ENCODE measurements at places on chromosomes 3 and 15. TPM values are rescaled to one million over a fixed set of nuclear protein-coding genes. Genes with fewer than 3 reads are reported as not detected.
A peak's percentile ranks its signal among the peaks of the same experiment; 100 is the strongest.

DNA sequence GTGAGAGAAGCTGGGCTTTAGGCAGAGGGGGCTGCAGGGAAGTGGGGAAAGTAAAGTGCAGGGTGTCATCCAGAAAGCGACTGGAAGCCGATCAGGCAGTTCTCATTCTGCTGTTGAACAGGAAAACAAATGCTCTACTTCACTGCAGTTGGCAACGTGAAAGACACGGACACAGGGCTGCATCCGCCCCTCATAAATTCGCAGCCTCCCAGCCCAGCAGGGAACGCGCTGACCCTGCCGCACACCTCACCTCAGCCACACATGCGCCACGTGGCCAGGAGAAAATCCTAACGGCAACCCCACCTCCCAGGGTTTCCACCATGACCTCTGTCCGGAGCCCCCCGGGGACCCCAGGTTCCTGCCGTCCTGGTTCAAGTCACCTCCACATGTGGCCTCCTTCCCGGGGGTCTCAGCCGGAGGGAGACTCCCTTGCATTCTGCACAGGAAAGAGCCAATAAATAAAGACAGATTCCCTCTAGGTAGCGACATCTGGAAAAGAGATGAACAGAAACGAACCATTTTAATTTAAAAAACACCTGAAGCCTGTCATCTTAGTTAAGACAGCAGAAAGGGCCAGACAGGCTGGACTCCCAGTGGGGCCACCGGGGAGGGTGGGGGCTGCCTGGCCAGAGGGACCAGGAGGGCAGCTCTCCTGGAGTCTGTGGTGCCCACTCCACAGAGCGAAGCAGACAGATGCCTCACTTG, 118.7 kb downstream of the TMEM266 start:
- no peak for DNase-seq

DNA sequence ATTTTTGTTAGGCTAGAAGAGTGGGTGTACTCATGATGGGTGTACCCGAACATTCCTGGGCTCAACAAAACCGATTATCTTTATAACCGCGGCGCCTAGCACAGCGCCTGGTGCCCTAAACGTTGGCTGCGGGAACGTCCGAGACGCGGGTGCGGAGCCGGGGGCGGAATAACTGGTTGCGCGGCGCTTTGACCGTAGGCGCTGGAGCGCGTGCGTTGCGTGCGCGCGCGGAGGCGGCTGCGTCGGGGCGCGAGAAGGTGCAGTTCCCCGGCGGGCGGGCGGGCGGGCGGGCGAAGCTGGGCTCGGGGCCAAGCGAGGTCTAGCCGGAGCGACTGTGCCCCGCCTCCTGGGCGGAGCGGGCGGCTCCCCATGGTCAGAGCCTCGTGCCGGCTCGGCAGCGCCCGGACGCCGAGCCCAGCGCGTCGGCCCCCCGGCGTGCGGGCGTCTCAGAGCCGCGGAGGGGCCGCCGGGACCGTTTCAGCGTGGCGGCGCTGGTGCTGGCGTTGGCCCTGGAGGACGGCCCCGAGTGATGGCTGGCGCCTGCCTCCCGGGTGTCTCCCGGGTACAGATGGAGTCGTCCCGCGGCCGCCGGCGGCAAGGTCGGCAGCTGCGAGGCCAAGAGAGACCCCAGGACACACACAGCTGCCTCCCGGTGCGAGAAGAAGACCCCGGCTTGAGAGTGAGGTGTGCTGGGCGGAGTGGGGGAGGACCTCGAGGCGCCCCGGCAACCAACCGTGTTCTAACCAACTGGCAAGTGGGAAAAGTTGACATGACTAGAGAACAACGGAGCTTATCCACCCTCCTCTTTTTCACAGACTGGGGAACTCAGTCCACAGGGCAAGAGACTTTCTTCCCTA, at the start of gene PLAAT1:
PLAAT1 (plus strand) TSS at position 373 of the 857 bp plus-strand sequence. CDS start 14,429 bp downstream, outside the sequence.
- DNase-seq, result peak; percentile 56

DNA sequence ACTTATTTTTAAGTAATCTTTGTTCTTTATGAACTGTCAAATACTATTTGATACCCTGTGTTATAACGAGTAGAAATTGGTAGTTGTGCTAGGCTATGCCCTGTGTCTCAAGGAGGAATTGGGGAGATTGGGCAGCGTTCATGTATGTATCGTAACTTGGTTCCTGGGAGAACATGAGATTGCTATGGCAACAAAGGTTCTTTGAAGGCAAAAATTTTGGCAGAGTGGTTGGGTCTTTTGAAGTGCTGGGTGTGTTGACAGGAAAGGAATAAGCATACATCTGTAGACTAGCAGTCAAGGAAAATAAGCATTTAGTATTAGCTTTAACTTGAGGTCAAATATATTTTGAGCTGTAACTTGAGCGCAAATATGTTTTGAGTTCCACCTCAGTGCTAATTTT, 45.3 kb downstream of the TCF12 start:
- no peak for DNase-seq

DNA sequence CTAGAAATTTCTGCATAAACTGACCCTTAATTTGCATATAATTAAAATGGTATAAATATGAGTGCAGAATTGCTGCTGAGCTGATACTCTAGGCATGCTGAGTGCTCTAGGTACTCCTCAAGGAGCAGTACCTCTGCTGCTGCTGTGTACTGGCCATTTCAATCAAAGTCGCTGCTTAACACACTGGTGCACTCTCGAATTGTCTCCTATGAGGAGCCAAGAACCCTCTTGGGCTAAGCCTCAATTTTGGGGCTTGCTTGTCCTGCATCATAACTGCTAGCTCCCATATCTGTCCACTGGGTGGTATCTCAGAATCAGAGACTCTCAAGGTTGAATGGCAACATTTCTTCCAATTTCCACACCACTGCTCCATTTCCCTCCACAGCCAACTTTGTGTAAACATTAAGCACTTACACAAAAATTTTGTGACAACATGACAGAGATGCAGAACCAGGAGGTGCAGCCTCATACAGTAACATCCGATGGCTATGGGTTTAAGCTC, 82.5 kb downstream of the XXYLT1 start:
- DNase-seq, result no peak

DNA sequence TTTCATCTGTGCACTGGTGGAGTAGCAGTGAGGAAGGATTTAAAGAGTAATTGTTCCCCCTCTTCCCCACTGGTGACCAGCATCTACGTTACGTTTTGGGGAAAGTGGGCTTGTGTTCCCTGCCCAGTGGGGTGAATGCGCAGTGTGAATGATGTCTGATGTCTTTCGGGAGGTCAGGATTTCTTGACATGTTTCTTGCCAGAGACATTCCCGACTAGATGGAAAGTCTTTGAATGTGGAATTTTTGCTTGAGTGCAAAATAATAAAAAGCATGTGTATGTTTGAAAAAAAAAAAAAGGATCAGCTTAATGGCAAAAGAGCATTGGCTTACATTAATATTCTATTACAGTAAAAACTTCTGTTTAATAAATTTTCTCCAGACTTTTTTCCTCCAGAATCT, 632.2 kb downstream of the FOXP1 start:
- DNase-seq, result no peak

- DNase-seq, result no peak
These were observed 81.7 kb downstream of the RYR3 start for GRCh38 chr15:33392453-33392852.

DNA sequence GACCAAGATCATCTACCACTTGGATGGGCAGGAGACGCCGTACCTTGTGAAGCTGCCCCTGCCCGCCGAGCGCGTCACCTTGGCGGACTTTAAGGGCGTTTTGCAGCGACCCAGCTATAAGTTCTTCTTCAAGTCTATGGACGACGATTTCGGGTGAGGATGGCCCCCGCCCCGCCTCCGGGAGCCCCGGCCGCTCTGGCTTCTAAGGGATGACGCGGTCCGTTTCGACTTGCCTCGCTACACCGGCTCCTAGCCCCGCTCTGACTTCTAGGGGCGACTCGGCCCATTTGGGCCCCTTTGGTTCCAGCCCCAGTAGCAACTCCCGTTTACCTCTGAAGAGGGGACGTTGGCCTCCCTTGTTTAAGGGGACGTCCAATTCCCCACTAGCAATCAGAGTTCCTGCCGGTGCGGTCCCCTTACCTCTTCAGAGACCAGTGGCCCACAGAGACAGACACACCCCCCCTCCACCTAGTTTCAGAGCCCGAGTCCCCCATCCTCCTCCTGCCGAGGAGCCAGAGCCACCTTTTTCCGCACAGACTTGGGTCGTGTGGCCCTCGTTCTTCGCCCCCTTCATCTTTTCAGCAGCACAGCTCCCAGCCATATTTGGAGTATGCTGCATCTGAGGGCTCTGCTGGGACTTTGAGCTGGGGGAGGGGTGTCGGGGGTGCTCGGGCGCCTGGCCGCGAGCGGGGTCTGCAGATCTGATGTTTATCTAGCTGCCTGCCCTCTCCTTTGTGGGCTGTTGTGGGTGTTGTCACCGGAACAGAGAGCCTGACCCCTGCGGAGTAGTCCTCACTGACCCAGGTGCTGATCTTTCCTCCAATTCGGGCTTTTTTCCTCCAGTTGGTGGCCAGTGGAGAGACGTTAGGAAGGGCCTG, 706 bp downstream of the DVL3 start:
- no peak for DNase-seq

- no peak for DNase-seq
These were observed 40.9 kb downstream of the RFTN1 start for GRCh38 chr3:16472593-16472992.

GRCh38 chr3:71784201-71784913, 591 bp downstream of the PROK2 start:
- DNase-seq, result no peak

Gene ZKSCAN7
- total RNA-seq, result 29.8 TPM
